ENCODE measurements at places on chromosomes 4 and X.

DNA sequence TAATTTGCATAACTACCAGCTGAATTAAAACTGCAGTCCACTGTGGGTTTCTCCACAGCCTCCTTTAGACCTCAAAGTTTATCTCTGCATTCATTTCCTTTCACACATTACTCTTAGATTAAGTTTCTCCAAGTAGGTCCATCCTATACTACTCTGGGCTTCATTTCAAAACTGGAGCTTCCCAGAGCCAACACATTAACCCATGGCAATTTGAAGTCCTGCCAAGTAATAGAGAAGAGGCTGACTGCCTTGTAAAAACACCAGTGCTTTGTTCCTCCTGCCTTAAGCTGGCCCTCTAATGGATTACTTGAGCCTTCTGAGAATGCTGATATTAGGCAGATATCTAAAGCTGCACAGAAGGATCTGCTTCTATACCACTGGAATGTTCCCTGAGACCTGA is 997.2 kb upstream of the SLIT2 start:
- DNase-seq = no peak
- H3K4me1 ChIP-seq = no peaks in the 10 kb centered on the region
- H3K36me3 ChIP-seq = no peaks in the 10 kb centered on the region

- no peaks in the 10 kb centered on the region for H3K27me3 ChIP-seq
- no peak overlapping the region for H3K27ac ChIP-seq
- no peaks in the 10 kb centered on the region for H3K36me3 ChIP-seq
- no peak overlapping the region for H3K4me3 ChIP-seq
Measured at GRCh38 chr4:1334579-1334895, 12.5 kb upstream of the UVSSA start.

GRCh38 chrX:40473460-40474204 is 107.1 kb upstream of the ATP6AP2 start:
- no peaks in the 10 kb centered on the region for H3K27me3 ChIP-seq
- H3K4me1 ChIP-seq = peaks cover 2% of the 10 kb centered on the region
- no peaks in the 10 kb centered on the region for H3K36me3 ChIP-seq
- no peak overlapping the region for H3K4me3 ChIP-seq

- H3K27ac ChIP-seq = no peak overlapping the region
- H3K27me3 ChIP-seq = no peaks in the 10 kb centered on the region
- H3K4me3 ChIP-seq = no peak overlapping the region
- no peak for DNase-seq
Measured at GRCh38 chr4:118282692-118283091, 70.1 kb downstream of the PRSS12 start.

GRCh38 chr4:81314196-81314896 is 99.3 kb upstream of the PRKG2 start:
- H3K4me1 ChIP-seq = no peaks in the 10 kb centered on the region
- H3K36me3 ChIP-seq = no peaks in the 10 kb centered on the region
- DNase-seq = no peak

Measured in ovary (tissue), 10 donors.